Activated CD8-positive, alpha-beta T cell treated with anti-CD3 and anti-CD28 coated beads, Interleukin-2, amount 10 ng/mL, durations not matched to agents 7 days and 5 days (primary cell): ENCODE measurements at places on chromosomes 12 and 14. TPM values are rescaled to one million over a fixed set of nuclear protein-coding genes. Genes with fewer than 3 reads are reported as not detected.

The ADAM21 gene
- not detected for total RNA-seq

The POTEM gene
- total RNA-seq = not detected

DNA sequence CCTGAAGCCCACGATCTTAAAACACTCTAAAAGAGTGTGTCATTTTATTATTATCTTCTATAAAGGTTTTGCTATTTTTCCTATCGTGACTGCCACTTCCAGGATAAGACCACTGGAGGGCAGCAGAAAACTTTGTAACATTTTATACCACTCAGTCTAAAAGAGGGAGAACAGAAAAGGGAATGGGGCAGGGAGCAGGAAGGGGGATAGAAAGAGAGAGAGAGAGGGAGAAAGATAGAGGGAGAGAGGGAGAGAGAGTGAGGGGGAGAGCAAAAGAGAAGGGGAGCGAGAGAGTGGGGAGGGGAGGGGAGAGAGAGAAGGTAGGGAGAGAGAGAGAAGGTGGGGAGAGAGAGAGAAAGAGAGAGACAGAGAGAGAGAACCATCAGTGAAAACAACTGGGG, 2.0 kb upstream of the ART4 start:
- DNase-seq = peak; percentile 61

- no peak for DNase-seq
Observed at GRCh38 chr14:88272390-88273269, 50.4 kb downstream of the KCNK10 start.

GRCh38 chr12:93031028-93031427, 101.9 kb upstream of the EEA1 start:
- DNase-seq = no peak

DNA sequence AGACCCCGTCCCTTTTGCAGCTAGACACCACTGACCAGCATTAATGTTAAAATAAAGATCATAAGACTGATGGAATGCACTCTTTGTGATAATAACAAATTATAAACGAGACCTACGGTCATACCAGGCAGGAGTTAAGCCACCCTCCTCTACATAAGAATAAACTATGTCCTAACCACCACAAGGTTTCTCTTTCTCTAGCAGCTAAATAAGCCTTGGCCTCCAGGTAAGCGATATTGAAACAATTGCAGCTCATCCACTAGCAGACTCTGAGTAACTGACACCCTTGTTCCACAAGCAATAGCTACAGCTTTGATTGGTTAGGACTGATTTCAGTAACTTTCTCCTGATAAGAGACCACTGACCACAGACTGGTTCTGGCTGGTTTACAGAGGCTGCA, 144.2 kb upstream of the CCDC198 start:
- DNase-seq = no peak

GRCh38 chr14:38836539-38836938, 266.5 kb downstream of the SEC23A start:
- no peak for DNase-seq

GRCh38 chr12:19647806-19648556, 208.7 kb downstream of the AEBP2 start:
- no peak for DNase-seq

GRCh38 chr12:106585521-106586277, 2.9 kb downstream of the RFX4 start:
- no peak for DNase-seq

GRCh38 chr14:22487401-22487800, 101.6 kb downstream of the DAD1 start:
- DNase-seq = no peak

DNA sequence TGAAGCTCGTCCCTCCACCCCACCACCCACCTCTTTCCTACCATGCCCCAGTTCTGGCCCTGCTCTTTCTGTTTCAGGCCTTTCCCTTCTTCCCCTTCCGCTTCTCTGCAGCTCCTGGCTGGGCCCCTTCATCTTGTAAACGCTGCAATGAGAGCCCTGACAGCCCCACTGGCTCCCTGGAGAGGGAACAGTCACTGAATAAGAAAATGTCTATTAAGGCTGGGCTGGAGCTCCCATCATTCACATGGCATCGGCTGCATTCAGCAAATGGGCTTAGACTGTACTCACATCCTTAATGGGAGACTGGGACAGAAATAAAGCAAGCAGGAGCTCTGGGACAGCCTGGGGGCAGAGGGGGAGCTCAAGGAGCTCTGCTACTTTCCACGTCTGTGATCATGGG, 45.2 kb upstream of the TUNAR start:
- no peak for DNase-seq

The SIRT4 gene
- 1.4 TPM for total RNA-seq

The RNASE8 gene
- total RNA-seq = not detected

DNA sequence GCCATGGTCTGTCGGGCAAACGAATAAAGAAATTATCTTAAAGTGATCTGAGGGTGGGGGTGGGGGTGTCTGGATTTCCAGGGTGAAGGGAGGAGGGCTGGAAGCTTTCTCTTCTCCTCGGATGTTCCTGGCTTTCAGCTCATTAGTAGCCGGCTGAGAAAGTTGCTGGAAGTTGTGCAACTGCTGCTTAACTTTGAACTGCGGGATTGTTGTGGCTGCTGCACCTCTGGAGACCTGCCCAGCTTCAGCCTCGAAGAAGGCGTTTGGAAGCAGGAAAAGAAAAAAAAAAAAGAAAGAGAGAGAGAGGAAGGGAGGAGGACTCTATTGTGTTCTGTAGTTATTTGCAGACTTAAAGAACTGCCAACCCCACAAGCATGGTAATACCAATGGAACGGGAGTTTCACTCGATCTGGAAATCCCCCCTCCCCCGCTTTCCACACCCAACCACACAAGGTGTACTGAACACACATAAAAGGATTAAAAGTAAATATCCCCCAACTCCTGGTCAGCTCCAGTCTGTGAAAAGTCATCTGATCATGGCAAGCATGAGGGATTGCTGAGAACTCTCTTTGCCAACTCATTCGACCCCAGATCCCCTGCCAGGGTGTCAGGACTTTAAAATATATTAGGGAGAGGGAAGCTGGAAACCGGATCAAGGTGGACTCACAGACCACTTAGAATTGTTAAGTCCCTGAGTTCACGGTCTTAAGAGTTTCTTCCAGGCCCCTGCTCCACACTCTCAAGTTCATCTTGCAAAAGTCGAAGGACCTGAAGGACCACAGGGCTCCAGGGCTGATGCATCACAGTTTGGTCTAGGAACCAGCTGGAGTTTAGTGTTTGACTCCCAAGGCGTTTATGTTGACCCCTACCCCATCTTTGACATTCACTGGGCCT, at the start of gene RASSF9:
TSS of gene RASSF9 (minus strand) at position 213 of the 894 bp plus-strand sequence. CDS start at position 5, 208 bp downstream.
- no peak for DNase-seq

The ARHGAP9 gene
- total RNA-seq = 243 TPM
